Neuronal stem cell (in vitro differentiated cells): ENCODE measurements at places on chromosomes 2 and 18.
A peak's percentile ranks its signal among the peaks of the same experiment; 100 is the strongest.

DNA sequence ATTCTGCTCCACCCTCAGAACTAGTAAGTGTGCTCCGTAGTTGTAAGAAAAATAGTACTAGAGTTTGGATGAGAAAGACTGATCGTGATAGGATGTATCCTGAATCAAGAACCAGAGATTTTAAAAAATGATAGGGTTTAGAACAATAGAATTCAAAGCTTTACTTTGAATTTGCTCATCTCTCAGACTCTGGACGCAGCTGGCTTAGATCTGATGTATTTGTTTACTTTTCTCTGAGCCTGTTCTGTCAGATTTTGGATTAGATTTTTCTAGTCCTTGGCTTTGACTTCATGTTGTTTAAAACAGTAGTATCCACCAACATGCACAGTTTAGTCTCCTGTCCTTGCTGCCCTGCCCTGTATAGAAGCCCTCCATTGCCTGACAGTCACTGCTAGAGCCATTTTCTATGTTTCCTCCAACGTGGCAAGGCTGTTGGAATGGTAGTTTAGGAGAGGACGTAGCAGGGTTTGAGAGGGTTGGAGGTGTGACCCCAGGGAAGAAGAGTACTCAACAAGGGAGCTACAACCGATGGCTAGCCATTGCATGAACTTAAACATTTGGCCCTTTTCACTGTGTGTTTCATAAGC lies 92.4 kb downstream of the MYO3B start:
- no peak for DNase-seq

- DNase-seq, result no peak
Observed at GRCh38 chr2:142878031-142878678, 691 bp downstream of the KYNU start.

- DNase-seq, result no peak
Observed at GRCh38 chr2:26691161-26691560, 1.4 kb upstream of the KCNK3 start.

- peak; percentile 31 for DNase-seq
Observed at GRCh38 chr2:88452565-88452905, at the start of gene FOXI3. TSS of gene FOXI3 (minus strand) at chr2:88452693. CDS start at chr2:88452535, 158 bp downstream.

- no peak for DNase-seq
Observed at GRCh38 chr18:13797157-13797611, 26.8 kb upstream of the MC5R start.

GRCh38 chr2:71452565-71452964 lies 796 bp upstream of the DYSF start:
- DNase-seq, result no peak

- no peak for DNase-seq
Observed at GRCh38 chr2:88860421-88861075, 169.1 kb downstream of the RPIA start.

GRCh38 chr18:69817335-69817940 lies 130.2 kb downstream of the CD226 start:
- no peak for DNase-seq

- no peak for DNase-seq
Observed at GRCh38 chr2:6392966-6393365, 472.7 kb downstream of the CMPK2 start.

DNA sequence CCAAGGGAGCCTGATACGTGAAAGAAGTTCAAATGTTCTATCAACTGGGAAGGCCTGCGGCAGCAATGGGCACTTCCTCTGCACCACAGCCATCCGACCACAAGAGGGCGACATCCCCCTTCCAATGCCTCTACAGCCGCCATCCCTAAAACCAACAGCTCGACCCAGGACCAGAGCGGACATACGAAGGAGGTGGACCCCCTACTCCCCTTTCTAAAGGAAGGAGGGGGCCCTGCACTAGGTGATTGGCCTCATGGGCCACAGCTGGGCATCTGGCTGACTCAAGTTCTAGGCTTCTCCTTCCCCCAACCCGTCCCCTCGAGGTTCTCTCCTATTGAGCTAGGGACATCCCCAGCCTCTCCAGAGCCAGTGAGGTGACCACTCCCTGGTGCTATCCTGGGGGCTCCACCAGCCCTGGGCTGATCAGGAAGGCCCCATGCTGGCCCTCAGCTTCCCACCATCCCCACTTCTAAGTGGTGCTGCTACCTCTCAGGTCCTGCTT lies 217.2 kb downstream of the TNS1 start:
- DNase-seq, result peak; percentile 78

DNA sequence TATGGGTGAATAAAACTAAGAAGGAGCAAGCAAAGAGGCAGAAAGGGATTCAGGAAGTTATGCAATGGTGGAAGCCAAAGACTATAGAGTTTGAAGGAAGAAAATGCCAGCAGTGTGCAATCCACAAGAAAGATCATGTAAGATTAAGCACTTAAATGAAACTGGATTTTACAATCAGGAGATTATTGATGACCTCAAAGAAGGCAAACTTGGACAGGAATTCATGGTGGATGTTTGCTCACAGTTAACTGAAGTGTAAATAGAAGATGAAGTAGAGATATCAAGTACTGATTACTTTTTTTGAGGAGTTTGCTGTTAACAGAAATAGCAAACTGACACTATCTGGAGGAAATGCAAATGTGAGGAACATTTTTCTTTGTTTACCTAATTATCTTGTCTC lies 308.9 kb downstream of the RND3 start:
- DNase-seq, result no peak

- DNase-seq, result no peak
Observed at GRCh38 chr18:6255116-6255705, 159.5 kb downstream of the L3MBTL4 start.

DNA sequence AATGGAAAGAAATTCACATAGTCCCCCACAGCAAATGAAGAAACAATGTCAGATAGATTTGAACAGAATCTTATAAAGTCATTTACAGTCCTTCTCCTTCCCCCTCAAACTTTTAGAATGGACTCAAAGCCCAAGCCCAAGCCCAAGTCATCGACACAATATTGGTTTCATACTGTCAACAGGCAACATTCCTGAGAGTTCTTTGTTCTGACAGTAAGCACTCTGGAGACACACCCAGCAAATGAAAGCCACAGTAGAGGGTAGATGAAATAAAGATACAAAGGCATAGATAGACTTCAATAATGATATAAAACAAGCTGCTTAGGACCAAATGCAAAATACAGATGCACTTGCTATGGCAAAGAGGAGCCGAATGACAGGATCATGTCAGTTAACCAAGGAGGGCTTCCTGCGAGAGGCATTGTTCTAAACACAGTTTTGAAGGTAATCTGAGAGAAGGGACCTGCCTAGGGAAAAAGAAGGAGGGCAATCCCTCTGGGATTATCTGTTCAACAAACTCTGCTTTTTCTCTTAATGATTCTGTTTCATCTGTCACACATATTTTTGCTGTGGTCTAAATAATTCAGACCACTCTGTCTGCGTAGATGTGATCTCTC lies 97.1 kb upstream of the MAP4K3 start:
- DNase-seq, result no peak

DNA sequence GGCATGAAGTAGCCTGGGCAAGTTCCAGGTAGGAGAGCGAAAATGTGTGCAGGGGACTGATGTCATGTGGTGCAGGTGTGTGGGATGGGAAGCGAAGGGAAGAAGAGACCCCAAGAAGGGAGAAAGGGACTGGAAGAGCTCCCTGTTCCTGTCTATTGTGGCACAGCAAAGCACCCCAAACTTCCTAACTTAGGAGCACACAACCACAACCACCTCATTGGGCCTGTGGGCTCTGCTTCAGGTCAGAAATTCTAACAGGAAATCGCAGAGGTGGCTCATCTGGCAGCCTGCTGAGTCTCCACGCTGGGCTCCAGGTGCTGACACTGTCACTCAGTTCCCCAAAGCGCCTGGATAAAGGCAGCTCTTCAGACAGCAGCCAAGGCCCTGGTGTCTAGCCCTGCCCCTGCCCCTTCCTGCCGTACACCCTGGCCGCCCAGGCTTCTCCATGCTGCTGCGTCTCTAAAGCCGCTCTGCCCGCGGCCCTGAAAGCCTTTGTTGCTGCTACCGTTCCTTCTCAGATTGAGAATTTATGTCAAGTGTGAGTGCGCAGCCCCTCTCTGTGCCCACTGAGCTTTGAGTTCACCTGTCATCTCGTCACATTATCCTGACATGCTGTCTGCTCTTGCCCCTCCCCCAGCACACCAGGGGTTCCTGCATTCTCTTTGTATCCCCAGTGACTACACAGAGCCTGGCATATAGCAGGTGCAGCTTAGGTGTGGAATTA lies 140.2 kb upstream of the BCL2L11 start:
- DNase-seq, result no peak

GRCh38 chr2:100484390-100484789 lies 14.1 kb downstream of the NMS start:
- no peak for DNase-seq

GRCh38 chr2:40352041-40352702 lies 99.7 kb downstream of the SLC8A1 start:
- DNase-seq, result no peak

DNA sequence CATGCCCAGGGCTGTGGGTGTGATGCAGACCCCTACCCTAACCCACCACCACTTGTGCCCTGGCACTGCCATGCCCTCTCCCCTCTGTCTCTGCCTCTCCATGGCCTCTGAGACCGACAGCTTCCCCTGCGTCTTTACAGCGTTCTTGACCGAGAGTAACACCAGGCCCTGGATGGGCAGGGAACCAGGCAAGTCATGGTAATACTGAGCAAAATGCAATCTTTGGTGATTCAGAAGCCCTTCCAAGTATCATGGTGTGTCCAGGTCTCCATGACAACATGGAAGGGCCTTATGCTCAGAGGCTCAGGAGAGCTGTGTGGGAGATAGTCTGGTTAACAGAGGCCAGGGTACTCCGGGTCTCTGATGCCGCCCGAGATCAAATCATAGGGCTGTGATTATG lies 176.1 kb downstream of the KLHL29 start:
- no peak for DNase-seq

- DNase-seq, result no peak
Observed at GRCh38 chr2:23363831-23364230, 21.1 kb upstream of the KLHL29 start.

DNA sequence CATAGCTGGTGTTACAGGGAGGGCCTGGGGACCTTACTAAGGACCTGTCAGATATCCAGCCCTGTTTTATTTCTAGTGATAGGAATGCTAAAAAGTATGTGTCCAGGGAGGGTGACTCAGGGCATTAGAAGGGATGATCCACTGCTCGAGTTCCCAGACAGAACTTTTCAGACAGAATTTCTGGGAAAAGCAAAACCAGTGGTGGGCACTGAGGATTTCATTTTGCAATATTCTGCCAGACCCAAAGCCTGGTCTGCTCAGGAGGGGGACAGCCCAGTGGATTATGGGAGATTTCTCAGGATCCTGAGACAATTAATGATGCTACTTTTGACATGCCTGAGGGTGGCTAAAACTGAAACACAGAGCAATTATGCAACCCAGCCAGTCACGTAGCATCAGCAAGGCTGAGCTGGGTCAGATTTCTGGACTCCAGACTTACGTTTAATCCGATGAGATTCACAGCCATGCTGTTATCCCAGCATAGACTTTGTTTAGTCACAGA lies 4.7 kb upstream of the KCNE4 start:
- no peak for DNase-seq

GRCh38 chr2:240355001-240355891 lies 80.2 kb upstream of the GPC1 start:
- DNase-seq, result no peak

GRCh38 chr2:37307500-37307899 lies 17.1 kb downstream of the PRKD3 start:
- DNase-seq, result no peak

- DNase-seq, result no peak
Observed at GRCh38 chr2:233691443-233692433, 952 bp upstream of the UGT1A6 start.
